Skeletal muscle cell (primary cell): ENCODE measurements at places on chromosomes 7 and 10.

DNA sequence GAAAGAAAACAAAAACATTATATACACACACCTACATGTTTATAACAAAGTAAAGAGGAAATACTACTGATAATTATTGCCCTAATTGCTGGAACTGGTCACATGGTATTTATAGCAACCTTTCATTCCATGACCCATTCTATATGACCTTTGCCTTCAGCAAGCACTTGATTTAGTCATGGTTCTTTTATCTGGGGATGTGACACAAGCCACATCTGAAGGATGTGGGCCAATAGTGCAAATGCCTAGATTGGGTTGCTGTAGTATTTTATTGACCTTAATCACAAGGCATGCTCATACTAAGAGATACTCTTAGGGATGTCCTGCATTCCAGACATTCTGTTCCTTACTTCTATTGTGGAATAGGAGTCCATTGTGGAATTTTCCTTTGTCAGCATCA is 723.5 kb upstream of the POM121L12 start:
- no peak for DNase-seq

DNA sequence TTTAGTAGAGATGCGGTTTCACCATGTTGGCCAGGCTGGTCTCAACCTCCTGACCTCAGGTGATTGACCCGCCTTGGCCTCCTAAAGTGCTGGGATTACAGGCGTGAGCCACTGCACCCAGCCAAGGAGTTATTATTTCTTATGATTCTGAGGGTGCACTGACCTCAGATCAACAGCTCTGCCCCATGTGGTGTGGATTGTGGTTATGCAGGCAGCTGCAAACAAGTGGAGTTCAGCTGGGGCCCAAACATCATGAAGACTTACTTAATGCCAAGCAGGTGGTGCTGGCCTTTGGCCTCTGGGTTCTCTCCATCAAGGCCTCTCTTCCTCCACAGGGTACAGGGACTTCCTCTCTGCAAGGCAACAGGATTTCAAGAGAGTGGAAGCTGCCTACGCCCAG is 45.1 kb upstream of the OPTN start:
- DNase-seq: no peak

DNA sequence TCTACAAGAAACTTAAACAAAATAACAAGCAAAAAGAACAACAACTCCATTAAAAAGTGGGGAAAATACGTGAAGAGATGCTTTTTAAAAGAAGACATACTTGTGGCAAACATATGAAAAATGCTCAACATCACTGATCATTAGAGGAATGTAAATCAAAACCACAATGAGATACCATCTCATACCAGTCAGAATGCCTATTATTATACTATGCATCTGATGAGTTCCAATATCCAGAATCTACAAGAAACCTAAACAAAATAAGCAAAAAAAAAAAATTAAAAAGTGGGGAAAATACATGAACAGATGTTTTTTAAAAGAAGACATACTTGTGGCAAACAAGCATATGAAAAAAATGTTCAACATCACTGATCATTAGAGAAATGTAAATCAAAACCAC is 29.6 kb upstream of the AKR1C3 start:
- no peak for DNase-seq

- no peak for DNase-seq
Measured at GRCh38 chr10:43598446-43598845, 7.8 kb upstream of the ZNF485 start.

- no peak for DNase-seq
Measured at GRCh38 chr10:131437556-131438475, 126.3 kb upstream of the TCERG1L start.

- no peak for DNase-seq
Measured at GRCh38 chr10:104028146-104028545, 57.5 kb downstream of the COL17A1 start.

GRCh38 chr10:49170632-49171325 is 17.4 kb downstream of the TMEM273 start:
- DNase-seq: no peak

- peak; percentile 73 for DNase-seq
Measured at GRCh38 chr7:102125127-102125596, 161.5 kb upstream of the SH2B2 start.

- no peak for DNase-seq
Measured at GRCh38 chr7:18890885-18891621, 226.4 kb downstream of the TWIST1 start.

DNA sequence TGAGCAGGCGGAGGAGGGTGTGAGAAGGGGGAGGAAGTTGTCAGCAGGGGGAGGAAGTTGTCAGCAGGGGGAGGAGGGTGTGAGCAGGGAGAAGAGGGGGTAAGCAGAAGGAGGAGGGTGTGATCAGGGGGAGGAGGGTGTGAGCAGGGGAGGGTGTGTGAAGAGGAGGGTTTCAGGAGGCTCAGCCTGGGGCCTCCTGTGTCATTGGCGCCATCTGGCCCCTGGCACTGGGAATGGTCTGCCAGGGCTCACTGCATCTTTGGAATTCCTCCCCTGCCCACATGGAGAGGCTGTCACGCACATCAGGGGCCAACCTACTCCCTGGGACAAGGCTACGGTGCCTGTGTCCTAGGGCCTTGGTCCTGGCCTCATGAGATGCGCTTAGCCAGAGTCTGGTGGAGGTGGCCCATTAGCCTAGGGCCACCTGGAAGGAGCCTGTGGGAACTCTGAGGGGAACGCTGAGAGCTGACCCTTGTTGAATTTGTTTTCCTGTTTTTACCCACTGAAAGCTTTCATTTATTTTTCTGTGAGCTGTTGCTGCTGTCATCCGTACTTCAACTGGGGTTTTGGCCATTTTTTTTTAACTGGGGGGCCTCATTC is 18.0 kb downstream of the CAMK2B start:
- no peak for DNase-seq

- DNase-seq: no peak
Measured at GRCh38 chr7:44819292-44819691, 22.8 kb downstream of the PPIA start.

DNA sequence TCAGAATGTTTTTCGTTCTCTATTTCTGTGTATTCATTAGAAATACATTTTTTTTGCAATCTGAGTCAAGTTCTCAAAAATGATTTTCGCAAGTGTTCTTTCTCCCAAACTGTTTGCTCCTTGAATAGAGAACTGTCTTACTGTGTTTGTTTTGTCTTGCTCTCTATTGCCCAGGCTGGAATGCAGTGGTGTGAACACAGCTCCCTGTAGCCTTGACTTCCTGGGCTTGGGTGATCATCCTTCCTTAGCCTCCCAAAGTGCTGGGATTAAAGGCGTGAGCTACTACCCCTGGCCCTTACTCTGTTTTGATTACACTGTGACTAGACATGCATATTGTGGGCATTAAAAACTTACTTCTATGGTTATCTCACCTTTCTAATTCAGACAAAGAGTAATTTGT is 56.7 kb downstream of the LUC7L2 start:
- no peak for DNase-seq

- DNase-seq: no peak
Measured at GRCh38 chr7:6419310-6419773, 28.4 kb downstream of the DAGLB start.

GRCh38 chr7:138064856-138065357 is 11.4 kb upstream of the AKR1D1 start:
- peak; percentile 86 for DNase-seq

- no peak for DNase-seq
Measured at GRCh38 chr7:108836256-108836655, 266.6 kb downstream of the DNAJB9 start.

DNA sequence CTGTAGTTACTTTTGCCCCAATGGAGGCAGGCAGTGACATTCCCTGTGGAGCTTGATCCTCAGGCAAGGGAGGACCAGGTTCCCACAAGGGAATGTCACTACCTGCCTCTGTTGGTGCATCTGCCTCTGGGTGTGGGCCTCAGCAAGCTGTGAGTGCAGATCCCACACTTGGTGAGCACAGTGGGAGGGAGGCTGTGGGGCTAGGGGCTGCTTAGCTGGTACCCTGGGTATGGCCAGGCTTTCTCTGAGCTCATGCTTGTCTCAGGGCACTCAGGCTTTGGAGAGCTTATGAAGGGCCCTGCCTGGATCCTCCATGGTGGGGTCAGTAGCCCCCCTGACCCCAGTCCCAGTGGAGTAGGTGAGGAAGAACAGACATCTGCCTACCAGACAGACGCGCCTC is 16.2 kb upstream of the ZNF488 start:
- no peak for DNase-seq

DNA sequence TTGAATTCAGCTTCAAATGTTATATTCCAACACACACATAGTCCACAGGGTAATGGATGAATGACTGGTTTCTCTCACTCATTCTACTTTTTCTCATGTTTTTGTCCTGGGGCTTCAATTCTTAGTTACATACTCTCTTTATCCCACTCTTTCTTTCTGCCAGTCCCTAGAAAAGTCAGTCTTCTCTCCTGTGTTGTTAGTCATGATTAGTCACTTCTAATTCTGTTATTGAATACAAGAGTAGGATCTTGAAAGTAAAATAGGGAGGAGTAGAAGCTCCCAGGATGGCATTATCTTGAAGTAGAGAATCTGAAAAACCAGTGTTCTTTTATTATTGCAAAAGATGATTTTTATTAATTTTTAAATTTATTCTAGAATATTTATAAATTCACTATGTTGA is 45.5 kb upstream of the CALCR start:
- DNase-seq: no peak

DNA sequence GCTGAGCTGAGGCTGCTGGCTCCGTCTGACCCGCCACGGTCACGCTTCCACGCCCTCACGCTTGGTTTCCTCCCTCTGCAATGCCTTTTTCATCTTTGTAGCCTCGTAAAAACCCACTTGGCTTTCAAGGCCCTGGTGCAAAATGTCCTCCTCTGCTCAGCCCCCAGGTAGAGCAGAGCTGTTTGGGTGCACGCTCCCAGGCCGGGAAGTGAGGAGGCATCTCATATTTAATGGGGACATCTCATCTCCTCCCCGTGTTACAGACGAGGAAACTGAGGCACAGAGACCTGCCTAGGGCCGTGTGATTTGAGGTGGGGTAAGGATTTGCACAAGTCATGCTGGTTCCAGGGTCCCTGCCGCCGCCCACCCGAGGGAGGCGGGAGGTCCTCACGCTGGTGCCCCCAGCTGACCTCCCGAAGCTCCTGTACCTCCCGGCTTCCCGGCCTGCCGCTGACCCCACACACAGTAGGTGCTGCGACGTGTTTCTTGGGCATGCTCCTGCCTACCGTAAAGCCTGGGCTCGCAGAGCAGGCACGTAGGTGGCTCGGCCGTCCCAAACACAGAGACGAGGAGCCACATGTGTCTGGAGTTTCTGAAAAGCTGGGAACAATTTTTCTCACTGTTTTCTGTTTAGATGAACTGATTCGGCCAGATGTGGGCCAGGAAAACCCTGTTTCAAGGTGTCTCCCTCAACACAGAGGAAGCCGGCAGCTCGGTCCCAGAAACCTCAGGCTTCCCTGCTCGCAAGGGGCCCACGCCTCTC is 11.5 kb downstream of the FOXL3 start:
- no peak for DNase-seq

DNA sequence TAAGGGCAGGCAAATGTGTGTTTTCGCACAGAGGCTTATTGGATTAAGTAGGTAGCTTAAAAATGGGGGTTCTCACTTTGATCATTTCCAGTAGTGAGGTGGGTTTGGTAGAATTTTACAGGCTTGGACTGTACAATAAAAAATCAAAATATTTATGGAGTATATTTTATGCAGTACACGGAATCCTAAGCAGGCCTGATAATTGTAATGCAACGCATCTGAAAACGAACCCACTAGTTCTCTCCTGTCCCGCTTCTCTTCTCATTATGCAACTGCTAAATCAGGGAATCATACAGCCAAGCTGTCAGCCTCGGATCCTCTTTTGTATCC is 377 bp upstream of the POLR1F start:
- no peak for DNase-seq

- DNase-seq: no peak
Measured at GRCh38 chr10:62811159-62811875, 4.8 kb downstream of the EGR2 start.

DNA sequence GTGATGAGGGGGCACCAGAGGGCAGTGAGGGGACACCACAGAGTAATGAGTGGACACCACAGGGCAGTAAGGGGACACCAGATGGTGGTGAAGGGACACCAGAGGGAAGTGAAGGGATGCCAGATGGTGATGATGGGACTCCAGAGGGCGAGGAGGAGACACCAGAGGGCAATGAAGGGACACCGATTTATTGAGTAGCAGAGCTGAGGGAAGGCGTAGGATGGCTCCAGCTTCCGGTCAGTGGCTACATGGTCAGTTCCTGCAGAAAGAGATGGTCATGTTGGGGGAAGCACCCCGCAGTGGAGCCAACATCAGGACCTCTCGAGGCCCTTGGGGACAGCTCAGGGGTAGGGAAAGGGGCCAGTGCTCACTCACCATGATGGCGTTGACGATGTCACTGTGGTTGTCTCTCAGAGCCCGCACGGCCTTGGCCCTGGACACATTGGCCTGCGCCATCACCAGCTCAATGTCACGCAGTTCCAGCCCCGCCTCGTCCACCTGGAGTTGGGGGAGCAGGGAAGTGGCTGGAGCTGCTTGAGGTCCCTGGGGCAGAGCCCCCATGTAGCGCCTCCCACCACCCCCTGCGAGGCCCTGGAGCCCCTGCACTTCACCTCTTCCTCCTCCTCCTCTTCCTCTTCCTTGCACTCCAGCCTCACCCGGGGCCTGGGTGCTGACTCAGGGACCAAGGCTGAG is 8.4 kb downstream of the NACAD start:
- no peak for DNase-seq

DNA sequence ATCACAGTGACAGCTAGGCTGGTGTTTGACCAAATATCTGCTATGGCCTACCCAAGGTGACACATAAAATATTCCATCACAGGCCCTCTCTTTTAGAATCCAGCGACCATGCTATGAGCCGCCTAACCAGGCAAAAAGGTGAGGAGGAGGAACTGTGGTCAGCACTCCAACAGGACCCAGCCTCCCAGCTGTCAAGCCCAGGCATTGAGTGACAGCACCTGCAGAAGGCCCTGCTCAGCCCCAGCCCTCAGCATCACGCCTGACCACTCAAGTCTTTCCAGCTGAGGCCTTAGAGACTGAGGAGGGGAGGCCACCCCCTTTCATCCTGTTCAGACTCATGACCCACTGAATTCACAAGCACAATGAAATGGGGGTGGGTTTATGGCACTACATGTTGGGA is 43.0 kb downstream of the CXCL12 start:
- no peak for DNase-seq

DNA sequence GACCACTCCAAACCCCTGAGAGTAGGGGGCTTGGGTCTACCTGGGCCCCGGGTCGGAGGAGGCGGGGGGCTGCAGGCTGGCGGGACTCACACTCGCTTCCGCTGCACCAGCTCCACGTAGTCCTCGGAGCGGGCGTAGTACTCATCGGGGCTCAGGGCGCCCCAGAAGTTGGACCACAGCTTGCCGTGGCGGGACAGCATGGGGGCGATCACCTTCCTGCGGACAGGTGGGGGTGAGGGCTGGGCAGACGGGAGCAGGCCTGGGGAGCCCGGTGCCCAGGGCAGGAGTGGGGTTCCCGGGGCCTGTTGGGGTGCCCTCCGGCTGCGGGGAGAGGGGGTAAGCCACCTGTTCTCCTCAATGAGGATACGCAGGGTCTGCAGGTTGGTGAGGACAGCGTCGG is 5.9 kb downstream of the PLOD3 start:
- no peak for DNase-seq

DNA sequence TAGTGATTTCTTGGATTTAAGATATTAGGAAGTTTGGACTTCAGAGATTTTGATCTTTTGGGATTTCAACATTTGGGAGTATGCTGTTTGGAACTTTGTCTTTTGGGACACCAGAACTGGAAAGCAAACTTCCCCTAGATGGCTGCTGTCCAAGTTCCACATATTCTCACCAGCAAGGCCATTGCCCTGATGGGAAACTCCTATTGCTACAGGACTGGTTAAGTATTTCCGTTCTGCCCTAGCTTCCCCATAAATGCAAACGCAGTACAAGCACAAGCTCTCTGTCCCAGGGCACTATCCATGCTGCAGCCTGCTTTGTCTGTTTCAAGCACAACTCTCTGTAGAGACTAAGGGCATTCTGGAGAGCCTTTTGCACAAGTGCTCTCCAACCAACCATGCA is 79.3 kb upstream of the SLC25A13 start:
- DNase-seq: peak; percentile 27
